ENCODE measurements at places on chromosomes 4 and X.
A peak's percentile ranks its signal among the peaks of the same experiment; 100 is the strongest.

DNA sequence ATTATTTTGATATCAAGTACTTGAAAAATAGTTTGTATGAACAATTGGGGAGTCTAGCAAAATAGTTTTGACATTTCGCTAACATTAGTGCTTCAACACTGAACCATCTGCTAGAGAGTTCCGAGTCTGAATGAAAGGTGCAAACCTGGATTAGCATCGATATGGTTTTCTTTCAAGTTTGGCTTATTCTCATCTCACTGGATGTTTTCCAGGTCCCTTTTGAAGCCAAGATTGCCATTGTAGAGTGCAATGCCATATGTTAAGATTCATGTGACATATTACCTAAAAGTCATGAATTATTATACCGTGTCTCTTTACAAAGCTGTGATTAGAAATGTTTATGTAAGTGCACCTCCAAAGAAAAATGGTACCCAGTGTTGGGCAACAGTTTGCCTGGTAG, 36.8 kb upstream of the NAA11 start:
- no peak for DNase-seq

DNA sequence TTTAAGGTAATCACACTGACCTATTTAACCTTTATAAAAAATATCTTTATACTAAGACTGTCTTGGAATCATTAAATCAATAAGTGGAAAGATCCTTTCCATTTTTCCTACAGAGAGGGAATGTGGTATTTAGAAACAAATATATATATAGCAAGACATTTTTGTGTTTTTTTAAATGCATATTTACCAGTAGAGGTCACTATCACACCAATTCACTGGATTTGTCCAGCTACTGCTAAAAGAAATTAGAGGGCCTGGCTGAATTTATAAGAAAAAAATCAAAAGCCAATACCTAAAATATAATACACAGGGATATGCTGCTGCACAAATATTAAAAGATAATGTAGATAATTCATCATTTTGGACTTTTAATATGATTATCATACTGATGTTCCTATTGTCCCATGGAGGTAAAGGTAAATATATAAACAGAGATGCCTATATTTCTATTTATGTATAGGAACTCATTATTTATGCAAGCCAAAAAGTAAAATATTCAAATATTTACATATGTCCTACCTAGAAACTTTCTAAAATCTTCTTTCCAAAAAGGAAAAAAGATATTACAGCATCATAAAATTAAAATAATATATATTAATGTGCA, 69.5 kb downstream of the PDE5A start:
- no peak for DNase-seq

- DNase-seq: peak; percentile 62
Observed at GRCh38 chrX:54807524-54808108, at the start of gene MAGED2. MAGED2 (plus strand) TSS chrX:54807745; CDS start chrX:54809332, 1,587 bp downstream.

GRCh38 chr4:78423790-78424189, 127.8 kb upstream of the ANXA3 start:
- no peak for DNase-seq

GRCh38 chr4:136526517-136526916, 1005.8 kb downstream of the PCDH18 start:
- no peak for DNase-seq

DNA sequence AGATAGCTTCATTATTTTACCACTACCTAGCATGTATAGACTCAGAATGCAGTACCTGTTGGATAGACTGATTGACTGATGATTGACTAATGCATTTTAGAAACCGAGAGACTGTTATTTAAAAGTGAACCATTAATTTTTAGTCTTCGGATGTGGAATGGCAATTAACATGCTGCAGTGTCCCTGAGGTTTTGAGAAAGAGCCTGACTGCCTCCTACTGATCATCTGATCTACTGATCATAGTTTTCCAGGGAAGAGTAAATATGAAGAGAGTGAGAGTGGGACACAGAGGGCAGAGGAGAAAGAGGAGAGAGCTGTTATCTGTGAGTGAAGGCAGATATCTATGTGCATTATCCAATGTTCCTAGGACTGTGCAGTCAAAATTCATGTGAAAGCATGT, 764.7 kb downstream of the TRIML1 start:
- DNase-seq: no peak

GRCh38 chrX:154734061-154734781, 16.7 kb downstream of the GAB3 start:
- DNase-seq: peak; percentile 45

DNA sequence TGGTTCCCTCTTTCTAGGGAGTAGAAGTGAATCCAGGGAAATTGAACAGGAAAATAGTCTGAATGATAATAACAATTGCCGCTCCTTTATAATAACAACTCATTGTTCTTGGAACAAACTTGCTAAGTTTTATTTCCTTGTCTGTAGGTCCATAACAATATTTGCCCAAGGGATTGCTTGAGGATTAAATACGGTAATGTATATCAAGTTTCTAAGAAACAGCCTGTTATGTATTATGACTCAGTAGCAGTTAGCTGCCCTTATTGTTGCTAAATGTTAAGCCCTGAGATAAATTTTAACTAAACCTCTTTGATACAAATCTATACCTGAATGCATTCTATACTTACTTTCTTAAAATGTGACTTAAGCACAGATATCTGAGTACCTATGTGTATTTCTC, 215.9 kb upstream of the AADAT start:
- no peak for DNase-seq

DNA sequence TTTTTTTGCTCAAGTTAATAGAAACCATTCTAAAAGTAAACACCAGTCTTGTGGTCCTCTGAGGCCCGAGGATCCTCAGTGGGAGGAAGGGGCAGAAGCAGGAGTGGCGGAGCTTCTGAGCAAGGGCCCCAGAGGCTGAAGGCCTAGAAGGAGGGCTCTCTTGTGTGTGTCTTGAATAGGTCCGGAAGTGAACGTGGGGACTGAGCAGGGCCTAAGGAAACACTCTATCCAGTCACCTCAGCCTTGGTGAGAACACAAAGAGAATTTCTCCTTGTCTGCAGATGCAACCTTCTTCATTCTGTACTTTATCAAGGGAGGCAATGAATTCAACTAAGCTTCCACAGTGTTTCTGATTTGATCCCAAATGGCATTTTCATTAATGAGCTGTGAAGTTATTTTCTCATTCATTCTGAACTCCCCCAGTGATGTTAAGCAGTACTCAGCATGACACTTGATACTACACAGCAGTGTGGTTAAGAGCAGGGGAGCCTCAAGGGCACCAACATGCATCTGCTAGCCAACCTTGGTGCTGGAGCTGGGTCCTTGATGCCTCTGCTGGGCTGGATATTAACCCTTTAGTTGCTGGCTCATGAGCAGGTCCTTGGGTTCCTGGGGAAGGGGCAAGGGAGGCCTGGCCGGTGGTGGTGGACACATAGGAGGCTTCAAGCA, 64.7 kb downstream of the RBM47 start:
- DNase-seq: no peak

DNA sequence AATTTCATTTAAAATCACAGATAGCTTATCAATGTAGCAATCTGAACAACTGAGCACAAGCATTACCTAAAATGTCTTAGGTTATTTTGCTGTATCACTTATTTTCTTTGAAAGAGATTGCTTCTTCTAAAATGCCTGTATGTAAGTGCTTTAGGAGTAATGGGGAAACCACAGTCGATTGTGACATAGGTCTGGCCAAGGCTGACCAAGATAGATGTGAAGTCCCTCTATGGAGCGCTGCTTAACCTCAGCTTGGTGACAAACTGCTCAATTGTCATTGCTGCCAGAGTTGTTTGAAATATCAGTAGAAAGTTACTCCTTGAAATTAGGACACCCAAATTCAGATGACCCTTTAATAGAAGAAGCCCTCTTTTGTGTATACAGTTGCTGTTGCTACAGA, 401.9 kb upstream of the NDST4 start:
- no peak for DNase-seq

- DNase-seq: no peak
Observed at GRCh38 chrX:883588-883987, 253.0 kb downstream of the SHOX start.

- no peak for DNase-seq
Observed at GRCh38 chrX:150967786-150968185, 15.3 kb upstream of the HMGB3 start.

DNA sequence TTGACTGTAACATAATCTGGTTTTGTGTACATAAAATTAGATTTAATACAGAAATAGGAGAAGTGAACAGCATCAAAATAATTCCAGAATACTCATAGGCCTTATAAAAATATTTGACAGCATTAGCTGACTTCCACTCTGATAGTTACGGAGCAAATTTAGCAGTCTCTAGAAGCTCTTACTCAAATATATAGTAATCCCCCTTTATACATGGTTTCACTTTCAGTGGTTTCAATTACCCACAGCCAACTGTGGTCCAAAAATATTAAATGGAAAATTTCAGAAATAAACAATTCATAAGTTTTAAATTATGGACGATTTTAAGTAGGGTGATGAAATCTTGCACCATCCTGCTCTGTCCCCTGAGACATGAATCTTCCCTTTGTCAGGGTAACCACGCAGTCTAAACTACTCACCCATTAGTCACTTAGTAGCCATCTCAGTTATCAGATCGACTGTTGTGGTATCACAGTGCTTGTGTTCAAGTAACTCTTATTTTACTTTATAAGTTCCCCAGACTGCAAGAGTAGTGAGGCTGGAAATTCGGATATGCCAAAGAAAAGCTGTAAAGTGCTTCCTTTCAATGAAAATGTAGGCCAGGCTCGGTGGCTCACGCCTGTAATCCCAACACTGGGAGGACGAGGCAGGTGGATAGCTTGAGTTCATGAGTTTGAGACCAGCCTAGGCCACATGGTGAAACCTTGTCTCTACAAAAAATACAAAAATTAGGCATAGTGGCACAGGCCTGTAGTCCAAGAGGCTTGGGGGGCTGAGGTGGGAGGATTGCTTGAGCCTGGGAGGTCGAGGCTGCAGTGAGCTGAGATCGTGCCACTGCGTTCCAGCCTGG, 17.2 kb upstream of the RTL9 start:
- no peak for DNase-seq

Measured in C1 segment of cervical spinal cord (tissue), 14 donors.